ENCODE measurements at places on chromosomes 7 and 10.
A peak's percentile ranks its signal among the peaks of the same experiment; 100 is the strongest.

GRCh38 chr10:119246862-119247549 is 39.6 kb downstream of the GRK5 start:
- no peak for DNase-seq

- DNase-seq: no peak
These were observed 84.0 kb downstream of the HIPK2 start for GRCh38 chr7:139693651-139694388.

- peak; percentile 92 for DNase-seq
These were observed 29.0 kb downstream of the PDGFA start for GRCh38 chr7:490461-491291.

DNA sequence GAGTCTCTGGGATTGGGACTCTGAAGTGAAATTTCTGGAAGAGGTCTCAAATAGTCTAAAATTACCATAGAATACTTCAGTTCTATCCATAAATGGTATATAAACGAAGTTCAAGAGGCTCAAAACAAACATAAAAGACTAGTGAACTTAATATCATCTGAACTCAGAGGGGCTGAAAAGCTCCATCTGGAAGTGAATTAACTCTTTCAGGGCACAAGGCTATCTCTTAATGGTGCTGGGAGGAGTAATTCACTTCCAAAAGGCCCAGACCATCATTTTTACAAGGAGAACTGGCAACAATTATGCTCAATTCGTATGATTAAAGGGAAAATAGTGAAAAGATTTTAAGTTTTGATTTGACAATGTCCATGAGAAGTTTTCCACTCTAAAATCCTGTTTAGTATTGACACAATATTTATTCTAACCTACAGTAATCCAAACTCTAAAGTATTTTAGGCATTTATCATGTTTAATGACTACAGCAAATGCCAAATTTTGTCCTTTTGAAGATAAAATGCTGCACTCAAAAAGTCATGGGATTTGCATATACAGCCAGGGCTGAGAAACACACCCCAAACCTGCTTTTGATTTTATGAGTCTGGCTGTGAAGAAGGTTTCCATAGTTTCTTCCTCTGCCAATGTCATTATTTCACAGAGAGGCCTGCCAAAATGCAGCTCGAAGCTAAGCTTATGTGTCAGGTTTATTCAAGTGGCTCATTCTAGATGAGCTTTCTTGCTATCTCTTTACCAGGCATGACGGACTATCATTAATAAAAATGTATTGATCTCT is 143.9 kb downstream of the HIBADH start:
- no peak for DNase-seq
